ENCODE measurements at places on chromosomes 1 and 21.

- DNase-seq = no peak
Observed at GRCh38 chr1:2021550-2021949, 2.4 kb downstream of the GABRD start.

DNA sequence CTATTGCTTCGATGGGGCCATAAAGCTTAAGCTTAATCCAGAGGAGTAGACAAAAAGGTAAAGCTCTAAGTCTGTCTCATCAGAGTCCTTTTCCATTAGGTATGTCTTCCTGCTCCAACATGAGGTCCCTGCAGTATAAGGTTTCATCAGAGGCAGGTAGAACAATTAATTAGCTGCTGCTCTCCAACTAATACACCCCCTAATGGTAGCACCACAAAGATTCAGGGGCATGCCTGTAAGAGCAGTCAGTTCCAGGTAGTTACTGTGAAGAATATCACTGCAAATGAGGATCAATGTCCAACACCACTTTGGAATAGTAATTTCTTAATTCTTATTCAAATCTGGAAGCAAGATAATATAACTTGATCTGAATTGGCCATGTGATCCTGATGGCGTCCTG is 160.3 kb upstream of the ESRRG start:
- no peak for DNase-seq

GRCh38 chr1:224739303-224739996 is 123.3 kb downstream of the CNIH3 start:
- no peak for DNase-seq

DNA sequence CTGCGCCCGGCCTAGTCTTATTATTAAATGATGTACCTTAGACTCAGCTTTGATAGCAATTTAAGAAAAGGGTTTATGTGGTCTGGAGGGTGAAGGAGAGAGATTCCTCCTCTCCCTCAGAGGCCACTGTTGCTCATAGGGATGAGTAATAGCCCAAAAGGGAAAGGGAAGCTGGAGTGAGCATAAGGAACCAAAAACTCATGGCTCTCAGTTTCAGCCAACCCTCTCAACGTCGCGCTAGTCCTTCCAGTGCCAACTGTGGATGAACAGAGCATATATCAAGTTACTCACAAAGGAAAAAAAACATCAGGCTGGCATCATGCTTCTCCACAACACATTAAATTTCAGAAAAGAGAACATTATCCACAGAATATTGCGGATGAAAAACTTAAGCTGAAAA is 8.3 kb upstream of the GPR89B start:
- DNase-seq = no peak

DNA sequence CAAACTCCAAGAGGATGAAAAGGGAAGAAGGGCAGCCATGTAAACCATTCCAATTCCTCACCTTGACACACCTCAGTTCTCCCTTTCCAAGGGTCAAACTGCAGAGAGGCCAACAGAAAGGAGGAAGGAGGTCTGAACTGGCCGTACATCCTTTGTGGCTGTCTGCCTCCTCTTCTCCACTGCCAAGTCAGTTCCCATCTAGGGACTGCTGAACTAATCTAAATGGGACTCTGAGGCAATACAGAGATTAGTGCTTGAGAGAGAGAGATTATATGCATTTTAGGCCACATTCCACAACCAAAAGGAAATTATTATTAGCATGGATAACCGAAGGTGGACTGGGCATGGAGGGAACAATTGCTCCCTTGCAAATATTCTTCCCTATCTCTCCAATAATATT is 2.7 kb downstream of the ARHGEF11 start:
- DNase-seq = no peak
